ENCODE measurements at places on chromosomes 13 and 19. TPM values are rescaled to one million over a fixed set of nuclear protein-coding genes. Genes with fewer than 3 reads are reported as not detected.

MRPL57 gene
- total RNA-seq = 18.2 TPM

ZNF329 gene
- 19.0 TPM for total RNA-seq

CADM4 gene
- total RNA-seq = 7.8 TPM

THAP8 gene
- 4.9 TPM for total RNA-seq

PRR20D gene
- not detected for total RNA-seq

FZR1 gene
- 20.8 TPM for total RNA-seq

PCP2 gene
- not detected for total RNA-seq

APOE gene
- 56.7 TPM for total RNA-seq

IFNL1 gene
- total RNA-seq = not detected

CEACAM3 gene
- total RNA-seq = 0.09 TPM

IL4I1 gene
- total RNA-seq = 0.53 TPM

BRME1 gene
- total RNA-seq = 2.1 TPM

ZNF729 gene
- 0.04 TPM for total RNA-seq

PCDH8 gene
- 0.44 TPM for total RNA-seq

ZNF227 gene
- 18.9 TPM for total RNA-seq

LRRC8E gene
- 0.13 TPM for total RNA-seq

TRPC4 gene
- total RNA-seq = 1.1 TPM

METTL21C gene
- 35.8 TPM for total RNA-seq

EBI3 gene
- total RNA-seq = 0.53 TPM

TGDS gene
- total RNA-seq = 11.7 TPM

TLE6 gene
- total RNA-seq = 0.53 TPM

CLEC17A gene
- total RNA-seq = not detected

All from muscle of leg (tissue), 16 donors.